ENCODE measurements at places on chromosomes 16 and 17.

- no peak for DNase-seq
These were observed 2.2 kb downstream of the TFAP4 start for GRCh38 chr16:4270595-4270994.

- no peak for DNase-seq
These were observed 1.1 kb downstream of the ZCCHC14 start for GRCh38 chr16:87491522-87492290.

- DNase-seq = no peak
These were observed 36.6 kb downstream of the UBE2G1 start for GRCh38 chr17:4329838-4330237.

DNA sequence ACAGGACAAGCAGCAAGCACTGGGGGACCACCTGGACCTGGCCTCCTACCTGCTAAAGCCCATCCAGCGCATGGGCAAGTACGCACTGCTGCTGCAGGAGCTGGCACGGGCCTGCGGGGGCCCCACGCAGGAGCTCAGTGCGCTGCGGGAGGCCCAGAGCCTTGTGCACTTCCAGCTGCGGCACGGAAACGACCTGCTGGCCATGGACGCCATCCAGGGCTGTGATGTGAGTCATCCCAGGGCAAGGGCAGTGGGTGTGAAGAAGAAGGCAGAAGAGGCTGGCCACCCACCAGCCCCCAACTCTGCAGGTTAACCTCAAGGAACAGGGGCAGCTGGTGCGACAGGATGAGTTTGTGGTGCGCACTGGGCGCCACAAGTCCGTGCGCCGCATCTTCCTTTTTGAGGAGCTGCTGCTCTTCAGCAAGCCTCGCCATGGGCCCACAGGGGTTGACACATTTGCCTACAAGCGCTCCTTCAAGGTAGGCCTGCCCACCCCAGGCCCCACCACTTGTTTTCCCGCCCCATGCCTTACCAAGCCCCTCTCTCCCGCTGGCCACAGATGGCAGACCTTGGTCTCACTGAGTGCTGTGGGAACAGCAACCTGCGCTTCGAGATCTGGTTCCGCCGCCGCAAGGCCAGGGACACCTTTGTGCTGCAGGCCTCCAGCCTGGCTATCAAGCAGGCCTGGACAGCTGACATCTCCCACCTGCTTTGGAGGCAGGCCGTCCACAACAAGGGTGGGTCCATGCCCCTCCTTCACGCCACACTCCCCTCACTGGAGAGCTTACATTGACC lies 7.3 kb downstream of the PLEKHG4 start:
- DNase-seq = no peak

- peak; percentile 92 for DNase-seq
These were observed 43.0 kb upstream of the TANGO6 start for GRCh38 chr16:68800257-68800875.

- DNase-seq = no peak
These were observed 12.3 kb downstream of the GPT2 start for GRCh38 chr16:46896314-46896968.

DNA sequence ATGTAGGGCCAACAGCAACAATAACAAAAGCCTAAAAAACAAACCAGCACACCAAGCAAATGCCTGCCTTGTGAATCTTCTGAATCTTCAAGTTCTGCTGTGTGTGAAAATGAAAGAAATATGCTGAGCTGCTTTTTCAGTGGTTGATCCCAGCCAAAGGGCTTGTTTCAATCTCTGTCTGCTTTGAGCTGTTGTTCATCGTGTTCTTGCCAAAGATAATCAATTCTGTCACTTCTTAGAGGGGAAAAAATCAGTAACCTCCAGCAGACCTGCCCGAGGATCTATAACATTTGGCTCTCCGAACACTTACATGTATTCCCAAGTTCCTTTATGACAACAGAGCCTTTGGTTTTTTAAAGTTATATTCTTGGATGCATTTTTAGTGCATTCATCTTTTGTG lies 65.9 kb downstream of the VPS35L start:
- no peak for DNase-seq

DNA sequence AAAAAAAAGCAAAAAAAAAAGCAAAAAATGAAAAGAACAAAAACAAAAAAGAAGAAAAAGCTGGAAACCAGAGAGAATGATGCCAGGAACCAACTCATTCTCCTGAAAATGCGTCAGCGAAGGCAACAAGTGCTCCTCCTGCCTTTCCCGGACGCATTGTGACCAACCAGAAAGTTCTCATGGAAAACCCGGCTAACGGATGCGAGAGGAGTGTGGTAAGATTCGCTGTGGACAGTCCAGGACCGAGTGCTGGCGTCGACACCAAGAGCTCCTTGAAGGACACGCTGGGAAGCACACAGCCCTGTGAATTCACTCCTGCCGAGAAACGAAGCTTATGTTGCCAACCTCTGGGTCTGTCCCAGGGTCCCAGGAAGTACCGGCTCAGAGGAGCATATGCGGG lies 43.4 kb downstream of the METRNL start:
- DNase-seq = no peak

DNA sequence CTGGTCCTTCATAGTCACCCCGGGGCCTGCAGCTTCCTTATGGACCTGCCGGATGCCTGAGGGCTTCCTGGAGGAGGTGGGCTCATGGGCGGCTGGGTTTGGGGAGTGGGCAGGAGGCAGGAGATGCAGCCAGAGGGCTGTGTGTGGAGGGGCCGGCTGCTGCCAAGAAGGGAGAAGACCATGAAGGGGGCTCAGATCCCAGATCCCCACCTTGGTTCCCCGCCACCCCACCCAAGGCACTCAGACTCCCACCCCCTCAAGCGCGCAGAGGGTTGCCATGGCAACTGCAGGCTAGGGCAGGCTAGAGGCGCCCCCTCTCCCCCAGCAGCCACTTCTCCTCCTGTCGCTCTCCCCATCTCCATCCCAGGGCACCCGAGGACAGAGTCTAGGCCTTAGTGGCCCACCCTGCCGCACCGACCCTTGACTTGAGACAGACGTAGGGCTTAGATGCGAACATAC lies 104.5 kb downstream of the CRLF3 start:
- DNase-seq = no peak

DNA sequence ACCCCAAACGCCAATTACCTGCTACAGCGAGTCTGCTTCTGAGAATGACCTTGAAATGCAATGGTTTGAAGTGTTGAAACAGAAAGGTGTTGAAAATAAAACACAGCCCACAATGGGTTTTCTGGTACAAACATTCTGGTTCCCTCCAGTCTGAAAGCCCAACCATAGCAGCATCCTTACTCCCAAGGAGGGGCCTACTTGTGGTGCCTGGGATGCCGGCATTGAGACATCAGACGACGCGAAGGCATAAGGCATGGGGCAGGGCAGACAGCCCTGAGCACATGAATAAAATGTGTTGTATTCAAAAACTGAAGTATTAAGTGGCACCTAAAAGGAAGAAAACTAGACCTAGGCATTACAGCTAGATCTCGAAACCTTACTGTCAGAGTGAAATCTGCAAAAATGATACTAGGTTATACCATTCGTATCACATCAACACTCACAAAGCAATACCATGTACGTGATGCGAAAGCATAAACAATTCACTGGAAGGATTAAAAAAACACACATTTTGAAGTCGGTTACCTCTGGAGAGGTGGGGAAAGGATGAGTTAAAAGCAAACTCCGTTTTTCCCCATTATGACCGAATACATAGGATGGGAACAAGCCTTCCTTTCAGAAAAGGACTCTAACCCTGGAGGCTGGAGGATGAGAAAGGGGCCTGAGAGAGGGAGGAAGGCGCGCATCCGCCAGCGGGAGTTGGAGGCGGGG lies 702 bp downstream of the NUDT21 start:
- peak; percentile 16 for DNase-seq
